ENCODE measurements at places on chromosomes 12 and 14.

GRCh38 chr12:117402363-117402762 is 40.9 kb upstream of the NOS1 start:
- DNase-seq, result no peak

DNA sequence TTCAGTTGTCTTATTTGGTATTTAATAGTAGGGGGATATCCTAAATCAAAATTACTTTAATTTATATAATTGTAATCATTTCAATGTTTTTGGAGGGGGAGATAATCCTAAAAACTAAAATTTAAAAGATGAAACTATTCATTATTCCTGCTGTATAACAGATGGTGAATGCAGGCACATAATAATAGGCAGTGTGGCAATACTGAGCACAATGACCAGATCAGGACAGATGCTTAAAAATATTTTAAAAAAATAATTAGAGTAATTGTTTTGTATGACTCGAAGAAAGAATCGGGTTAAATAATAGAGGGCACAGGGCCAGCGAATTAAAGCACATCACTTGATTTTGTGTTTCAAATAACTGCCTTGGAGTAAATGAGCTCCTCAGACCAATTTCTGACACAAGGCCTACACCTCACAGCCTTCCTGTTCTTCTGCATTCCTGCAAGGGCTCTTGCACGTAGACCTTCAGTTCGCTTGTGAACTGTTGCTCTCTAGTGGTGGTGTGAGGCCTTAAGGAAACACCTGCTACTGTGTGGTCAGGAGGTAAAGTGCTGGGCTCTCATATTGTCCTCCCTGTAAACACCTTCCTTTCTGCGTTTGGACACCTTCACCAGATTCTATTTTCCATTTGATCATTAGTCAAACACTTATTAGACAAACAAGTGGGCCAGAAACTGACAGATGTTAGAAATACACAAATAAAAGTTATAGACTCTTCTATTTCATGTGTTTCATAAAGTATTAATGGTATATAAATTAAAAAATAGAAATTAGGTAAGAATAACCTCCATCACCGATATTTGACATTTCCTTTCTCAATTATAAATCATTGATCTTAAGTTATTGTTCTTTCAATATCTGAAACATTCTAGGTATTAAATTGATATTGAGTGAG is 29.3 kb upstream of the KLRF1 start:
- DNase-seq, result peak; percentile 56

- no peak for DNase-seq
Measured at GRCh38 chr12:94141004-94141764, 7.2 kb upstream of the PLXNC1 start.

DNA sequence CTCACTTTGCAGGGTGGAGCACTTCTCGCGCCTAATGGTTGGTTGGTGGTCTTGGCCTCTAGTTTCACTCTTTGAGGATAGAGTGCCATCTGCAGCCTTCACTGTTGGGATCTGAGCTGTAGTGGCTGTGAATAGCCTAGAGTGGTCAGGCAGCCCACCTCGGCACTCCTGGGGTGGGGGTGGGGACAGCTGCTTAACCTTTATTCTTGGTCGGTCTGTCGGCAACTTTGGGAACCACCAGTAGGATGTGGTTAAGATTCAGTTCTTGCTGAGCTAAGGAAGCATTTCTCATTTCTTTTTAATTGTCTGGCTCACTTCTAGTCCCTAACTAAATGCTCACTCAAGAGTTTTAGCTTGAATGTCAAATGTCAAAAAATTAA is 21.1 kb downstream of the TMBIM6 start:
- no peak for DNase-seq

- DNase-seq, result no peak
Measured at GRCh38 chr14:99581374-99581773, 22.6 kb downstream of the CCDC85C start.

DNA sequence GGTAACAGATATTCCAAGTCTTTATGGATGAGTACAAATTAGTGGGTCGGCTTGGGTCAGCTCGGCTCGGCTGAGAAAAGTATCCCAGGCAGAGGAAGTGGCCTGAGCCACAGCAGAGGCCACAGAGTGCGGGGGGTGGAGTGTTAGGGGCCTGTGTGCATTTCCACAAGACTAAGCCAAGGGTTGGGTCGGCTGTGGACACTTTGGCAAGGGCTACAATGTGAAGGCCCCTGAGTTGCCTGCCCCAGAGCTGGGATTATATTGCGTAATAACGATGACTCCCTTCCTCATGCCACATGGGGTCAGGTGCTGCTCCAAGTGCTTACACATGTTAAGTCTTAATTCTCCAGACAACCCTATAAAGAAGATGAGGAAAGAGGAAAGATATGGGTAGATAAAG is 11.4 kb downstream of the EVL start:
- no peak for DNase-seq

DNA sequence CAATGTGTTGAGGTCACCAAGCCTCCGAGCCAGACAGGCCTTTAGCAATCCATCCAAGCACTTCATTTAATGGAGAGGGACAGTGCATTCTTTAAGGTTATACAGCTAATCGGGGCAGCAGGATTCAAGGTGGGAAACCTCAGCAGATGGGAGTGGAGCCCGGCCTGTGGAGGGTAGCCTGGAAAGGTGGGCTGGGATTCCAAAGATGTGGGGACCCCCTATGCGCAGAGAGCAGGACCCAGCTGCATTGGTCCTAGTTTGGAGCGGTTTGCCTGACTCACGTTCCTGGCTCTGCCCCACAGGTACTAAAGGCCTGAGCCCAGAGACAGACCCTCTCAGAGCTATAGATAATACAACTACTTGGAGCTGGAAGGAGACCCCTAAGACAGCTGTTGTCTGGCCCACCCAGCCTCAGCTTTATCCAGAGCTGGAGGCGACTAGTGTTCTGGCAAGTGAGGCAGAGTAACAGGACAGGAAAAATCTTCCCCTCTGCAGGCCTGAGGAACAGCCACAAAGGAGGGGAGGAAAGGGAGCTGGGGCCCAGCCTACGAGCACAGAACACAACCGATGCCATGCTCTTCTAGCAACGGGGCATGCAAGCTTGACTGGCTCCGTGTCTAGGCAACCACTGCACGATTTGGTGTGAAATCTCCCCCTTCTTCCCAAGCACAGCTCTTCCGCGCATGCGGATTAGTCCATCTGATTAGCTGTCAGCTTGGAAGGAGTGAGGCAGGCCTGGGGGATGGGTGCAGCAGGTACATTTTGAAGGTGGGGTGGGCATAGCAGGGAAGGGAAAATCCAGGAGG is 1.1 kb upstream of the MYH7 start:
- peak; percentile 69 for DNase-seq

DNA sequence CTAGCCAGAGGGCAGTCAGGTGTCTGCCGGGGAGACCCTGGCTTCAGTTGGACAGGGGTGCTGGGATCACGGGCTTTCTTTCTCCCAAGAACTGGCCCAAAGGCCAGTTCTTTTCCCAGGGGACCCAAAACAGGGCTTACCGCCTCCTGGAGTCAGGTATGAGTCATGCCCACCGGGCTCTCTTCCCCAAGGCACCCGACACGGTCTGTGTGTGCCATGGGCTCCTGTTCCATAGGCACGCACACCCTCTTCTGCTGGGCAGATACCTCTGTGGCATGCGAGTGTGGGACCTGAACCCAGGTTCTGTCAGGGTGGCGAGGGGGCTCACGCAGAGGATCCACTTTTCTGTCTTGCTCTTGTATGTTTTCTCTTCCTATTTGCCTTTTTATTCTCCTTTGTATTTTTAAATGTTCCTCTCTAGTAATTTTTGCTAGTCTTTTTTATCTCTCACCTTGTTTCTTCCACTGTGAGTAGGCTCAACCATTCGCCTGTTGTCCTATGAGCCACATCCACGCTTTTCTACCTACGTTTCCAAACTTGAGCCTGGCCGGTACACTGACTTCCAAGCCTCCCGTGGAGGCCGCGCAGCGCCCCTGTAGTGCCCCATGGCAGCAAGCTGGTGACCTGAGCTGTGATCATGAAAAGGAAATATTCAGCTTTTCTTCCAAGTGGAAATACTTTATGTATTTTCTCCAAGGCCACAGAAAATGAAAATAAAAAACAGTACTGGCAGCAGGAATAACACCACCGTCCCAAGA is 362.2 kb downstream of the CACNA1C start:
- DNase-seq, result no peak

DNA sequence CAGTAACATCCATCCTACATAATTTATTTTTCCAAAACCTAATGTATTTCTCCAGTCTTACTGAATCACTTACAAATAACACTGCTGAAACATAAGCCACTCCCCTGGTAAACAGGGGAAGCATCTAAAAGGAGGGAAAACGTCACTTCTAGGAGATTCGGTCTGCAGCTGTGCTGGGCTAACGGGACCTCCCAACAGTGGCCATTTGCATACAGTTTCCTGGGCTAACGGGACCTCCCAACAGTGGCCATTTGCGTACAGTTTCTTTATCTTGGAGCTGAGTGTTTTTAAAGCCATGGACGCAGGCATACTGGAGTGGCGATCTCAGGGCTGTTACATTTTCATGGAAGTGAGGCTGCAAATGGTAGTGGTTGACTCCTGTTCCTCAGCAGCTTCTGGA is 242.9 kb downstream of the TMEM132D start:
- no peak for DNase-seq

DNA sequence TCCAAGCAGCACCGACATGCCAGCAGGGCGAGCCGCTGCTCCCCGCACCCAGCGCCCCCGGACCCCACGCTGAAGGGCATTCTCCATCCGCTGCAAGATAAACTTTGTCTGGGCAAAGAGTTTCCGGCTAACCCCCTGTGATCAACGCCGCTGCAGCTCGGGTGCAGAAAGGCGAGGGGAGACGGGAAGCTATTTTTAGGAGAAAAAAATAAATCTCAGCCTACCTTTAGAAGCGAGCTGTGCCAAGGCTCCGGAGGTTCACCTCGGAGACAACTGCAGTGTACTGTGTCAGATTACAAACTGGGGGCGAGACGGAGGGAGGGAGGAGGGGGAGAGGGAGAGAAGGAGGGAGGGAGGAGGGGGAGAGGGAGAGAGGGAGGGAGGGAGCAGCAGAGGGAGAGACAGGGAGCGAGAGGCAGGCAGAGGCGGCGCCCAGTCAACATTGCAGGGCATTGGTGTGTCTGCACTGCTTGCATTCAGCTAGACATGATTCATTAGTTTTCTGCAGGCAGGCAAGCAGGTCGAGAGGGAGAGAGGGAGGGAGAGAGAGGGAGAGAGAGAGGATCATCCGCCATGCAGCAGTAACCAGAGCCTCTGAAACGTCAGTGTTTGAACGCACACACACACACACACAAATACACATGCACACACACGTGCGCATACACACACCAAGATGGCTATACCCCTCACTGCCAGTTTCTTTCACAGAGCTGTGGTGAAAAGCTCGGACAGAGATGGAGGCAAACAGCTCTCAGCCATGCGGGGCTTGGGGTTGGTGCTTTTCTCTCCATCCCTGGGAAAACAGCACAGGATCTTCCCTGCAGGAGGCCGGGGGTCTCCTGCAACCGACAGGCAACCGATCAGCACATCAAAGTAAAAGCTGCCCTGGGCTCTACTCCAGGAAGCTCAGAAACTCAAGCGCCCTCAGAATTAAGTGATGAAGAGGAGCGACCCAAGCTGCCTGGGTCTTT is at the start of gene RIMBP2:
Gene RIMBP2 (minus strand): TSS at position 302 of the 971 bp plus-strand sequence. CDS start 237,286 bp downstream, outside the sequence.
- peak; percentile 76 for DNase-seq

GRCh38 chr12:123595729-123596128 is 6.2 kb upstream of the DDX55 start:
- no peak for DNase-seq

- peak; percentile 45 for DNase-seq
Measured at GRCh38 chr12:129585296-129585695, 318.5 kb downstream of the TMEM132D start.

DNA sequence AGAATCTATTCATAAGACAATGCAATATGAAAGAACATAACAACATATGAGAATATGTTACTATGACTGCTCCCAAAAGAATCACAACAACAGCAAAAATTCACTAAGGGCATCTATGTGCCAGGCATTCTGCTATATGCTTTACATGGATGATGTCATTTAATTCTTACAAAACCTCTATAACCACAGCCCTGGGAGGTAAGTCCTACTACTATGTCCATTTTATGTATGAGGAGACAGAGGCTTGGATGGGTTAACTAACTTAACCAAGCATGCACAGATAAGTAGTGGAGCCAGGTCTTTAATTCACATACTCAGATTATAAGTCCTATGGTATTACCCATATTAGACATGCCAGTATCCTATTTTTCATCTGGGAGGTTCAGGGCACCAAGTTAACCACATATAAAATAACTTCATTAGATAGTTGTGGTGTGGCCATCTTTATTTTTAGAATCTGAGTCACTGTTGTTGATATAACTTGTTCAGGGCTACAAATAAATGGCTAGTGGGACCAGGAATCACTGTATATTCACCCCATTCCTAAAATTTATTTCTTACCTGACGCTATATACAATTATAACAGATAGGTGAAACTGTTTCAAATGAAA is 33.2 kb upstream of the RAD51AP1 start:
- no peak for DNase-seq

GRCh38 chr14:22845821-22846625 is 9.6 kb downstream of the MMP14 start:
- no peak for DNase-seq

DNA sequence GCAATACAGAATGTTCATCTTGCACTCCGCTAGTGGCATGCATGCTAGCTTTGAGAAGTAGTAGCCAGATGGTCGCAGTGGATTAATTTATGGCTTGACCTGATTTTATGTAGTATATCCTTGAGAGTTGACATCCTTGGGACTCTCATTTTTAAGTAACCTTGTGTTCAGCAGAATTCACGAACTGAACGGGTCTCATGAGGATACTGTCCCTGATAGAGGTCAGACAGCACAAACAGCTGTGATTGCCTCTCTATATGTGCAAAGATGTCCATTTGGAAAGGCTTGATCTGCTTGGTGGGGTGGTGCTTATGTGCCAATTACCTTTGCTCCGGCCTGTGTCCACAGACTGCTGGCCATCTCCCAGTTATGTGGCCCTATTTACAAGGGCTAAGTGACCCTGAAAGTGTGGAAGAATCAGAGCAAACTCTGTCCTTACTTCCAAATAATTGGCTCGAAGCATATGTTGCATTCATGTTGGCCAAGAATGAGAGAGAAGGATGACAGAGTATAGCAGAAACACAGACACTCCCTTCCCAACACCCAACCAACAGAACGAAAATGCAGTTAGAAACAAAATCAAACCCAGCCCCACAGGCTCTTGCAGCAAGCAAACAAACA is 167.1 kb downstream of the CRADD start:
- DNase-seq, result no peak

DNA sequence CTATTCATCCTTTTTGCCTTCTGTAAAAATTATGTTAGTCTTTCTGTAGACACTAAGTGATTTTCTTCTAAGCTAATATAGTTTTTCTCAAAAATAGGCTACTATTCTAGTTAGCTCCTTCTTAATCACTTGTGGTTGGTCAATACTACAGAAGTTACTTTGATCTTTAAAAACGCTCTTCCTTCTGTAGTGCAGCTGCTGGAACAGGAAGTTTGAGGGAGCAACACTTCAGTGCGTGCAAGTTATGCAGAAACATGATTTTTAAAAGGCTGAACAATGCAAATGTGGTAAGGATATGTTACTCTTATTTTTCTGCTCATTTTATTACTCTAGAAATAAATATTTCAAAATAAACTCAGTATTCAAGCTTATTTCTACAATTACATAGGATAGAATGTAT is 11.1 kb upstream of the RERGL start:
- DNase-seq, result no peak

DNA sequence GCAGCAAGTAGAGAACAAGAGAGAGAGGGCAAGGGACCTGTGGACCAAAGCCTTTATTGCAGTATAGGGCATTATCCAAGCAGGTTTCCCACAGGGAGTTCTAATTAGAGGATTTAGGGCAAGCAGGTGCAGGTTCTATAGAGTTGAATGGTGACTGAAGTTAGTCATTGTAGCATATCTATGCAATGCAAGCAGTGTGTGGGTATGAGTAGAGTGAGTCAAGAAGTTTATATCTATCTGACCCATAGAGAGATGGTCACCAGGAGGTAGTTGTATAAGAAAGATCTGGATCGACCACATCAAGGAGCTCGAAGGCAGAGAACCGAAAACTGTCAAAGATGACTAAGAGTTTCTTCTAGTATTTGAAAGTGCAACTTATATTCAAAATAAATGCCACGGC is 167.3 kb downstream of the PLCZ1 start:
- DNase-seq, result no peak
